ENCODE measurements at places on chromosomes 1 and 21.

GRCh38 chr1:107309962-107310361 is 169.1 kb downstream of the NTNG1 start:
- no peak for DNase-seq

- no peak for DNase-seq
These were observed 31.4 kb upstream of the DIRAS3 start for GRCh38 chr1:68081775-68082283.

GRCh38 chr1:199834711-199835110 is 192.8 kb upstream of the NR5A2 start:
- DNase-seq, result no peak

- no peak for DNase-seq
These were observed 102.5 kb upstream of the L1TD1 start for GRCh38 chr1:62092110-62092509.

GRCh38 chr1:183567584-183567983 is 22.7 kb downstream of the NCF2 start:
- DNase-seq, result peak; percentile 36

DNA sequence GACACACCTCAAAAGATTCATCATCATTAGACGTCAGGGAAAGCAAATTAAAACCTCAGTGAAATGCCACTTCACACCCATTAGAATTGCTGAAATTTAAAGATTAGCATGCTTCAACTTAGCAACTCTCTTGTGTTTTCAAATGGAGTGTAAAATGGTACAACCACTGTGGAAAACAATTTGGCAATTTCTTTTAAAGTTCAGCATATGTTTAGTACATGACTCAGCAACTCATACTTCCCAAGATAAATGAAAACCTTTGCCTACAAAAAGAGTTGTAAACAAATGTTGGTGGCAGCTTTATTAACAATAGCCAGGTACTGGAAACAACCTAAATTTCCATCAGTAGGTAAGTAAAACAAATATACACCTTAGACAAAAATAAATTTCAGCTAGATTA is 42.7 kb downstream of the ST3GAL3 start:
- peak; percentile 45 for DNase-seq

DNA sequence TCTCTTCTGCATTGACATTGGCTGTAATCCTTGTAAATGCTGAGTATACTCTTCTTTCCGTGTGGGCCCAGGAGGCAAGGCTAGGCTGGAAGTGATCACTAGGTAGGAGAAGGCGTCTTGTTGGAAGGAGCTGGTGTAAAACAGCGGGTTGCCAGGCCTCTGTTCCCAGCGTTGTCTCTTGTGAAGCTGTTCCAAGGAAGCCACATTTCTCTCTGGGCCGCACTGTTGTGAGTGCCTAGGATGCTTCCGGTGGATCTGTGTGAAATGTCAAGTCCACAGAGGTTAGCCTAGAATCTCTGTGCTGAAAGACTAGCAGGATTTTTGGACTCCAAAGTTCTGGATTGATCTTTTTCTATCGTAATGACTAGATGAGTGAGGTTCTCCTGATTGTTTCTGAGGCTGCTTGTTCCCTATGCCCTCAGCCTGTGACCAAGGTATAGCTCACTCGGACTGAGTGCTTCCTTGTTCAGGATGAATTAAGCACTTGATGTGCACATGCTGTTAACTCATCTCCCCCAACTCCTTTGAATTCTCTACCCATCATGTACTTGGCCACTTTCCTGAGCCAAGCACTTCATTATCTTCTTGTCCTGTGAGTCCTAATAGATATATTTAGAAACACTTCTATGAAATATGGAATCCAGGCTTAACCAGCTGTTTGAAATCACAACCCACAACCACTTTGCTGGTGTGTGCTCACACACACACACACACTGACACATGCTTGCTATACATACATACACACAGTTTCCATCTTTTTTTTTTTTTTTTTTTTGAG is 63.3 kb downstream of the PBX1 start:
- DNase-seq, result peak; percentile 40

- no peak for DNase-seq
These were observed 179.5 kb downstream of the LRRC40 start for GRCh38 chr1:70025846-70026245.

GRCh38 chr1:227796359-227796915 is 19.0 kb upstream of the PRSS38 start:
- DNase-seq, result no peak

- peak; percentile 58 for DNase-seq
These were observed 2.0 kb downstream of the KYAT3 start for GRCh38 chr1:88990426-88990825.

DNA sequence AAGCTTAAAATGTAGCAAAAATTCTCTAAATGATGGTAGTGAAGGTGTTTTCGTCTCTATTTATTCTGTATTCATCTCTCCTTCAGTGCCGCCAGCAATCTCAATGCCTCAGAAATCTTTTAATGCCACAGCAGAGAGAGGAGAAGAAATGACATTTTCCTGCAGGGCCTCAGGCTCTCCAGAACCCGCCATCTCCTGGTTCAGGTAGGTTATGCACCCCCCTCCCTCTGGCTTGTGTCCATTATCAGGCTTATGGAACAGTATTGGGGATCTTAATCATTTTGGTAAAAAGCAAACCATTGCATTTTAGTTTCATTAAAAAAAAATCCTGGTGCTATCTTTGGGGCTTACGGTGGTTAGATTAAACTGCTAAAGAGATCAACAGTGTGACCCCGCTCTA is 326.1 kb downstream of the NCAM2 start:
- DNase-seq, result no peak

GRCh38 chr1:230308039-230308438 is 118.1 kb downstream of the PGBD5 start:
- peak; percentile 97 for DNase-seq

DNA sequence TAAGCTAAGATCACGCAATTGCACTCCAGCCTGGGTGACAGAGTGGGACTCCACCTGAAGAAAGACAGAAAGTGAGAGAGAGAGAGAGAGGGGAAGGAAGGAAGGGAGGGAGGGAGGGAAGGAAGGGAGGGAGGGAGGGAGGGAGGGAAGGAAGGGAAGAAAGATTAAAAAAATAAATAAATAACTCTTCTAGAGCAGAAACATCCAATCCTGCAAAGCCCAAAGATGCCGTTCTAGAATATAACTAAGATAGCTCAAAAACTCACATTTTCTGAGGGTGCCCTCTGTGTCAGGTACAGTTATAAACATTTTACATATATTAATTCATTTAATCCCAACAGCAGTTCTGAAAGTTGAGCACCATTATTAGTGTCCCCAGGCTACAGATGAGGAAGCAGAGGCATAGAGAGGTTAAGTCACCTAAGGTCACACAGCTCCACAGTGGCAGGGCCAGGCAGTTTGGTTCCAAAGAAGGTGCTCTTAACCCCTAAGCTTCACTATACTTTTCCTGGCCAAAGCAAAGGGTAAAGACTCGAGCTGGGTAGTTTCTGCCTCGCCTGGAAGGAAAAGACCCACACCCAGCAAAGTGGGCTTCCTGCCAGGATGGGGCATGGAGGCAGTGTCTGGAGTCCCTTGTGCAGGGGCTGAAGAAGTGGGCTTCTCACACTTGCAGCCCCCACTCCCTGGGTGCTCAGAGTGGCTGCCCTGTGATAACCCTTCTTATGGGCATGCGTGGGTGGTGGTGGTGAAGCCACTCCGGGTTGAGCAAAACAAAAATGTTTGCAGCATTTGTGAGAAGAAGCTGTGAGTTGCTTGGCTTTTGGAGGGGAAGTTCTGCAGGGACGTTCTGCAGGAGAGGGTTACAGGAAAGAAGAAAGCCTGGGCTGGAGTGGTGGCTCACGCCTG is 7.9 kb upstream of the PIK3CD start:
- no peak for DNase-seq

DNA sequence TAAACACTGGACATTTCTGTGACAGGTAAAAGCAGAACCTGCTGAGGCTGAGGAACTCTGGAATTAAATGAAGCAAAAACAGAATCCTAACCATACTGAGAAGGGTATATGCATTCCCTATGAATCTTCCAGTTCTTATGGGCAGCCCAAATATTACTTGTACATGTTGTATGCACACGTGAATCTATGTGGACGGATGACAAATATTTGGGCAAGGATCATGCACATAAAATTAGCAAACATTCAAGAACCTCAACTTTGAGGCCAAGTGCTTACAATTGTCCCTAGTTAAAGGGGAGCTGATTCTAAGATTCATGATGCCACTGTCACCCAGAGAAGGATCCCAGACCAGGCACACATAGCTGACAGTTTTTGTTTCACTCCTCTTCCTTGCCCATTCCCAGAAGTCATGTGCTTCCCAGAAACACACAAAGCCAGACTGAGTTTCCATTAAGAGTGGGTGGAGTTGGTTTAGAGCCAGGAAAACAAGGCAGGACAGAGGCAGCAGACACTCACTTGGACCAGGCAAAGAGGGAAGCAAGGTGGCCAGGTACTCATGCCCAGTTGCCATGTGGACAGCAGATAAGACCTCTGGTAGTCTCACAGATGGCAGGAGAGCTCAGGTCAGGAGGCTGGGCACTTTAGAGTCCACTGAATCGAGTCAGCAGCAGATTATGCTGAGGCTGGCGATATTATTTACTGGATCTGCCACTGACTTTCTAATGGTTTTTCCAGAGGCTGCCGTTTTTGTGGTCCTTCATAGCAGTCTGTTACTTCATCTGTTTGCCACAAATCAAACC is 25.6 kb downstream of the AK2 start:
- peak; percentile 30 for DNase-seq

- DNase-seq, result peak; percentile 58
These were observed 181.7 kb downstream of the ROR1 start for GRCh38 chr1:63955370-63956145.

- DNase-seq, result no peak
These were observed 23.7 kb downstream of the SPOCD1 start for GRCh38 chr1:31792116-31792515.

DNA sequence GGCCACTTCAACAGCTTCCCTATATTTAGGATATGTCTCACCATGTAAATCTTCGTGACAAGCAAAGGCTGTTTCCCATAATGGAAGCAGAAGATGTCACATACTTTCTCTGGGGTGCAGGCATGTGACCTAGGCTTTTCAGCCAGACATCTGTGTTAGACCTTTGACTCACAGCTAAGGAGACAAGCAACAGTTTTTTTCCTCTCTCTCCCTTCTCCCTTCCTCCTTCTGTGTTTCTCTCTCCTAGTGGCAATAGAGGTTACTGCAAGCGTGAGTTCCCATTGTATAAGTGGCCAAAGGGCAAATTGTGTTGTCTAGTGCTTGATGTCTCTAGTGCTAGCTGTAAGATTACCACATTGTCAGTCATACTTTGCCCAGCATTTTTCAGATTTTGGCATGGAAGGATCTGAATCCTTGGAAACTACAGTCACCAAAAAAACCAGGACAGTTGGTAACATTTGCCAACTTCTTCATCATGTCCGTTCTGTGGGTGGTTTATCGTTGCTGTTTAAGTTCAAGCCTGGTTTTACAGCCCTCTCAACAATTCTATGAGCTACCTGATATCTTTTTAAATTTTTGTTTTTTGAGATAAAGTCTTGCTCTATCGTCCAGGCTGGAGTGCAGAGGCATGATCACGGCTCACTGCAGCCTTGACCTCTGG is 44.4 kb upstream of the RABGAP1L start:
- peak; percentile 72 for DNase-seq

DNA sequence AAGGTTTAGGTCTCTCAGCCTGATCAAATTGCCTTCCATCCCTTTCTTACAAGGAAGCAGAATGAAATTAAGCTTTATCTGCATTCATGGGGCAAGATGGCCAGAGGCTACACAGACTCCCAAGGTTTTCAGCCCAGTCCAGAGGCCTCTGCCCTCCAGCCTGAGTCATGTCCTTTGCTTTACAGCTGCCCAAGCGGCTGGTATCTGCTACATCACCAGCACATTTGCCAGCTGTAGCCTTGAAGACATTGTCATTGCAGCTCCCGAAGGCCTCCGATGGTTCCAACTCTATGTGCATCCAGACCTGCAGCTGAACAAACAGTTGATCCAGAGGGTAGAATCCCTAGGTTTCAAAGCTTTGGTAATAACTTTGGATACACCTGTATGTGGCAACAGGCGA is 16.0 kb downstream of the HAO2 start:
- DNase-seq, result no peak

- no peak for DNase-seq
These were observed 2.0 kb upstream of the OR2AK2 start for GRCh38 chr1:247962911-247963588.

DNA sequence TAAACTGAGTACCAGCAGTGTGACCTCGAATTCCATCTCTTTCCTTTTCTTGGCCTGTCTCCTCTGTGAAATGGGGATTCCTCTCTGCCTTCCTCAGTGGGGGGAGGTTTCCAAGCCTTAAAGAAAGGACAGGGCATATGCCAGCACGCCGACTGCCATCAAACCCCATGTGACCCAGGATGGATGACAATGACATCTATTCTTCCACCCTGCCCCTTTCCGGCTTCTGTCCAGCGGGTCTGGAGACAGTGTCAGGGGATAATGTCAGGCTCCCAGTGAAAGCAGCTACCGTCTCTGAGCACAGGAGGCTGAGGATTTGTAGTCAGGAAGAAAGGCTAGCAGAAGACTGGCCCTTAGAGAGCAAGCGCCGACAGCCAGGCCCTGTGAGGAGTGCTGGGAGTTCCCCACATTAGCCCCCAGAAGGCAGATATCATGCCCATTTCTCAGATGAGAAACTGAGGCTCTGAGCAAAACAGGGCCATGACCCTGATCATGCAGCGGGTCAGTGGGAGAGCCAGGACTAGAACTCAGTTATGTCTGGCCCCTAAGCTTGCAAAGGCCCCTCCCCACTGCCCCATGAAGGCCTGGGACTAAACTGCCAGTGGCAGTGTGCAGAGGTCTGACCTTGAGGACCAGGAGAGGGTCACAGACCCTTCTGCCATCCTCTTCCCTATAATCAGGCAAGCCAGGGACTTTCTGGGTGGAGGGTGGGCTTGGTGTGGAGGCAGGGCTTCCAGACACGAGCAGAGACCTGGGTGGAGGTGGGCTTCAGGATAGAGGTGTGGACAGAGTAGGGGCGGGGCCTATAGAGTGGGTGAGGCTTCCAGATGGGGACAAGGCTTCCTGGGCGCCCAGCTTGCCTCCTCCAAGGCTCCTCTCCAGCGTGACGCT is 30.1 kb downstream of the CDCA8 start:
- DNase-seq, result no peak

GRCh38 chr21:37793660-37794059 is 122.6 kb downstream of the KCNJ6 start:
- DNase-seq, result peak; percentile 54

DNA sequence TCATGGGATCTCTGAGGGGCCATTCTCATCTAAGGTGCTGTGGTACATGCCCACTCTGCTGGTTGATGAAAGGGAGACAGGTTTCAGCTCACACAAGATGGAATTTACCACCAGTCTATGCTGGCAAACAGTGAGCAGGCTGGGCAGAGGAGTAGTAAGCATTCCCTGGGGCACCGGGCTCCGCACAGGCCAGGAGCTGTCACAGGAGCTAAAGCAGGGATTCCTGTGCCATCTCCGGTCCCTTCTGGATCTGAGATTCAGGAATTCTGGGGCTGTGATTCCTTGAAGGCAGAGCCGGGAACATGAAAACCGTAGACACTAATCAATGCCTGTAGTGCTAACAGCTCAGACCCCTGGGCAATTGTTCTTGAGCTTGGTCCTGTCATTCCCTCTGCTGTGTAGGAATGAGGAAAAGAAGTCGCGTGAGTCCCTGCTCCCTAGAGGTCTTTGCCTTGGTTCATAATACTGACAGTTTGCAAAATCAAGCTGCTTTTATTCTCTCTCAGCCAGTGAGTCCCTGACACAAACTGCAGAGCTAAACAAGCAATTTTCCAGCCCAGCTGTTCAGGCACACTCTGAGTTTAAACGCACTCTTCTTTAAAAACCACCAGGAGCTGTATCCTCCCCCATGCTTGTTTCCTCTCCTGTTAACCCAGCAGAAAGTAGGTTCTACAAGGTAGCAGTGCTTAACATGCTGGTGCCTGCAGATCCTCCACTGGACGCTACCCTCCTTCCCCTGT is 52.5 kb downstream of the MDM4 start:
- no peak for DNase-seq

- no peak for DNase-seq
These were observed 46.3 kb downstream of the CASQ2 start for GRCh38 chr1:115722221-115722620.
